ENCODE measurements at places on chromosomes 3 and 15.

DNA sequence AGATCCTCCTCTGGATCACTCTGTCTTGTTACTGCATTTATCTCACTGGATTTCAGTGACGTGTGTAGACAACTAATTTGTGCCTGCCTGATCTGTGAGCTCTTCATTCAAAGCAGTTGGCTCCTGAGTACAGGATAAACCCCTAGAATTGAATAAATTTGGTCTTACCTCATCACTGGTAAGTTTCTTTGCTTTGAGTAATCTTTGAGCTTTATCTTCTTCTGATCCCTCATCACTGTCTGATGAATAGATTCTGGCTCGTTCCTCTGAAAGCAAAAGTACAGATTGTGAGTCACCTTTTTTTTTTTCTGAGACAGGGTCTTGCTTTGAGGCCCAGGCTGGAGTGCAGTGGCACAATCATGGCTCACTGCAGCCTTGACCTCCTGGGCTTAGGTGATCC lies 24.5 kb downstream of the LEO1 start:
- DNase-seq, result no peak

- DNase-seq, result no peak
Observed at GRCh38 chr15:23850666-23851065, 163.6 kb upstream of the NDN start.

DNA sequence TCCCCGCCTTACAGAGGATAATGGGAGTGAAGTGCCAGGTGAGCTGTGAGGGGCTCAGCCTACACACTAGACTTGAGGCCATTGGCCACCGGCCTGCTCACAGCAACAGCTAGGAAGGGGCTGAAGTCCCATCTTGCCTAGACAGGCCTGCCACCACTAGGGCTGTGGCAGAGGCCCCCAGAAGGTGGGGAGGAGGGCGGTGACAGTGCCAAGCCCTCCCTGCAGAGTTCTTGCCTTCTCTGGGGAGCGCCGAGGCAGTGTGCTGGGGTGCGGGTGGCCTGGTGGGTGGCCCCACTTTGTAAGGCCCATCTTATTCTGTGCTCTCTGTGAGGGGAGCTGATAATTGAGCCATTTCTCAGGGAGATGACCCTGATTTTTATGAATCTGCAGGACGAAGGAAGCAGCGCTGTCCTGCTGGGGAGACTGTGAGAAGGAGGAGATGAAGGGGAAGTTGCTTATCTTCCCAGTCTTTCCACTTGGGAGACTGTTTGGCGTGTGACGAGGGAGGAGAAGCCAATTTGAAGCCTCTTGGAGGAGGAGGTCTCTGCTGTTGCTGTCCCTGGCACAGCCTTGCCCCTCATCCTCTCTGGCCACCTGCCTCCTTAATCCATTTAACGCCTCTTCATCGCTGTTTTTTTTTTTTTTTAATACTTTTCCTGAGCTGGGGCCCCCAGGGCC lies 104.3 kb downstream of the LINGO1 start:
- peak; percentile 81 for DNase-seq

DNA sequence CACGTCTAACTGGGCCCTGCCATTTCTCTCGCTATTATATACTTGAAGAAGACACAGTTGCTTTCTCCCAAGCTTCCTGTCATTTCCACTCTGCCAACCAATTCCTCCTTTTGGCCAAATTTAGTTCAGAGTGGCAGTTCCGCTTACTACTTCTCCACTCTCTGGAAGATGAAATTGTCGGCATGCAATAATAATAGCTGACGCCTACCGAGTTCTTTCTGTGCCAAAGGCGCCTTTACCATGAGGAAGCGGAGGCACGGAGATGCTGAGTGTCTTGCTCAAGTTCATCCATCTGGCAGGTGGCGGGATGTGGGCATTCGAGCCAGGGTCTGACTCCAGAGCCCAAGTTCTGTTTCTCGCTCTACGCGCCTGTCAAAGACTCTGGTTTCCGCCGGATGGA lies 14.6 kb upstream of the NRROS start:
- DNase-seq, result no peak

DNA sequence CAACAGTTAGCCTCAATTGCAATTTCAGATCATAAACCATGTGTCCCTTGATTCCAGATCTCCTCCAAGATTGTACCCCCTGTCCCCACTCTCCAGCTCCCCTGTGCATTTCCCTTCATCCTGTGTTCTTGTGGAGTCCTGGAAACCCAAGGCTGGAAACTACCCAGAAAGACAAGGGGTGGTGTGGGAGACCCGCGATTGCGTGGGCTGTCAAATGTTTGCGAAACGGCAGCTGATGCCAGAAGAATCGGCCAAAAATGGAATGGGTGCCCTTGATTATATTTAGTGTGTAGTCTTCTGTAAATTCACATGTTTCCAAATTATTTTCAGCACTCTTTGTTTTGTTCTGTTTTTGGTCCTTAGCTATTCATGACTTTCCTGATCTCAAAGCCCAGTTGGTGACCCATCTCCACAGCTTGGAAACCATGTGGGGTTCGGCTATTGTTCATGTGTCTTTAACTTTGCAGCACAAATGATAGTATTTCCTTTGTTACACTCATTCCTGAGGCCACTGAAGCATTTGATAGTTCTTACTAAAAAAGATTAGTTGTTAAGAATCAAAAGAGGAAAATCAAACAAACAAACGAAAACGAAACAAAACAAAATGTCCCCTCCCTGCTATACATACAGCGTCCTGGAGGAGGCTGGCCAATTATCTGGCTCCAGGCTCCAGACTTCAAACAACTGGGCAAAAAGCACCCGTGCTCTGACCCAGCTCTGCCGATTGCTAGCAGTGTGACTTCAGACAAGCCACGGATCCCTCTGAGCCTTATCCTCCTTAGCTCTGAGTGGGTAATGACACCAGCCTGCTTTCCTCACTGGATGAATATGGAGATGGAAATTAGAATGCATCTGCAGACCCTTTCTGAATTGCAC lies 120.9 kb downstream of the CACNA2D3 start:
- DNase-seq, result no peak

DNA sequence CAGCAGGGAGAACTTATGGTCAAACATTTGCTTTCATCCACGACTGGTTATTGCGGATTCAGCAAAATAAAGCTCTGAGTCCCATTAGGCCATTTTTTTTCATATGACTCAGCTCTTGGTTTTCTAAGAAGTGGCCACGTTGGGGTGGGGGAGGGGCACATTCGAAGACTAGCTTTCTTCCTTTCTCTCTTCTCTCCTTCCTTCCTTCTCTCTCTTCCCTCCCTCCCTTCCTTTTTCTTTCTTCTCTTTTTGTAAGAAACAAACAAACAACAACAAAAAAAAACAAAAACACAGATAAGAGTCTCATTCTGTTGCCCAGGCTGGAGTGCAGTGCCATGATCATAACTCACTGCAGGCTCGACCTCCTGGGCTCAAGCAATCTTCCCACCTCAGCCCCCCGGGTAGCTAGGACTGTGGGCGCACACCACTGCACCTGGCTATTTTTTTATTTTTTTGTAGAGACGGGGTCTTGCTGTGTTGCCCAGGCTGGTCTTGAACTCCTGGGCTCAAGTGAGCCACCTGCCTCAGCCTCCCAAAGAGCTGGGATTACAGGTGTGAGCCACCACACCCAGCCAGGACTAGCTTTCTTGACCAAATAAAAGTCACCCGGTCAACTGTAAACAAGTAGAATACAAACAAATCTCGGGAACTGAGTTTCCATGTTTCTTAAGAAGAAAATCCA lies 41.6 kb downstream of the ABCC5 start:
- no peak for DNase-seq

DNA sequence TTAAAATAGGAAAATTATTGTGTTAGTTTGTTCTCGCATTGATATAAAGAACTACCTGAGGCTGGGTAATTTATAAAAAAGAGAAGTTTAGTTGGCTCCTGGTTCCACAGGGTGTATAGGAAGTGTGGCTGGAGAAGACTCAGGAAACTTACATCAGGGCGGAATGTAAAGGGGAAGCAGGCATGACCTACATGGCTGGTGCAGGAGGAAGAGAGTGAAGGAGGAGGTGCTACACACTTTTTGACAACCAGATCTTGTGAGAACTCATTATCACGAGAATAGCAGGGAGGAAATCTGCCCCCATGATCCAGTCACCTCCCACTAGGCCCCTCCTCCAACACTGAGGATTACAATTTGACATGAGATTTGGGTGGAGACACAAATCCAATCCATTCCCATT lies 490.7 kb downstream of the RBMS3 start:
- no peak for DNase-seq

GRCh38 chr15:46300716-46301115 lies 665.9 kb downstream of the SQOR start:
- no peak for DNase-seq
